ENCODE measurements at places on chromosomes 5 and 9. TPM values are rescaled to one million over a fixed set of nuclear protein-coding genes. Genes with fewer than 3 reads are reported as not detected.

HSPA5 gene
- total RNA-seq: 118 TPM

ZNF169 gene
- total RNA-seq: 12.1 TPM

SLC6A18 gene
- not detected for total RNA-seq

GRM6 gene
- total RNA-seq: not detected

HSPA4 gene
- 34.3 TPM for total RNA-seq

SPATA31D4 gene
- not detected for total RNA-seq

C8G gene
- total RNA-seq: not detected

GOLGA1 gene
- 21.8 TPM for total RNA-seq

IFNA2 gene
- total RNA-seq: not detected

CMYA5 gene
- 3.4 TPM for total RNA-seq

FRMPD1 gene
- total RNA-seq: 0.33 TPM

SNAPC4 gene
- 3.5 TPM for total RNA-seq

IL7R gene
- 10.1 TPM for total RNA-seq

ADAMTS6 gene
- total RNA-seq: 1.9 TPM

NDFIP1 gene
- total RNA-seq: 91.7 TPM

CD274 gene
- 7.0 TPM for total RNA-seq

LCN10 gene
- total RNA-seq: 8.6 TPM

ST6GALNAC4 gene
- total RNA-seq: 9.6 TPM

SPINK7 gene
- not detected for total RNA-seq

SNX24 gene
- total RNA-seq: 33.9 TPM

RGS7BP gene
- 0.34 TPM for total RNA-seq

CNTNAP3 gene
- total RNA-seq: 11.7 TPM

SOX30 gene
- not detected for total RNA-seq

PCDHGA11 gene
- total RNA-seq: 6.2 TPM

OMD gene
- total RNA-seq: 5.1 TPM

OR13F1 gene
- total RNA-seq: not detected

TLX3 gene
- not detected for total RNA-seq

SPATA31A6 gene
- total RNA-seq: not detected

RUFY1 gene
- total RNA-seq: 42.2 TPM

GDF9 gene
- total RNA-seq: 0.51 TPM

HNRNPAB gene
- 64.8 TPM for total RNA-seq

TEX48 gene
- total RNA-seq: not detected

LIFR gene
- total RNA-seq: 269 TPM

SLC23A1 gene
- not detected for total RNA-seq

GFPT2 gene
- total RNA-seq: 43.5 TPM

NMUR2 gene
- total RNA-seq: not detected
